ENCODE measurements at places on chromosomes 6 and 20. TPM values are rescaled to one million over a fixed set of nuclear protein-coding genes. Genes with fewer than 3 reads are reported as not detected.

DNA sequence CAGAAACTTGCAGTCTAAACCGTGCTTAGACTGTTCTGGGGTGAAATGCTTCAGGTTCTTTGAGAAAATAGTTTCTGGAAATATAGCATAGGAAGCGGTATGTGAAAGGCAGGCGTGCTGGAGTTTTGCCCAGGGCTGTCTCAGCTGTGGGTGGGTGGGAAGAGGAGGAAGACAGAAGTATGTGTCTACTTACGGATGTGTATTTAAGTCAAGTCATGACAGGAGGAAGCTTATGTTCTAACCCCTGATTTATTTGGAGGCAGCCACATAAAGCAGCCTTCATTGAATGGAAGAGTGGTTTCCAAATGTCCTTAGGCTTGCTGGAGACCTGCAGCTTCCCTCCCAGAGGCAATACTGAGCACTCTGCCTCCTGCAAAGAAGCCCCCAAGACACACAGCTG is 345.8 kb upstream of the PRND start:
- H3K4me1 ChIP-seq, result no peaks in the 10 kb centered on the region
- DNase-seq, result no peak
- no peak overlapping the region for H3K4me3 ChIP-seq
- no peak overlapping the region for H3K27ac ChIP-seq
- no peaks in the 10 kb centered on the region for H3K27me3 ChIP-seq

- H3K4me3 ChIP-seq, result no peak overlapping the region
- DNase-seq, result no peak
- peak overlapping the region; percentile 97 for H3K27ac ChIP-seq
- H3K36me3 ChIP-seq, result peaks cover 11% of the 10 kb centered on the region
- H3K4me1 ChIP-seq, result peaks cover 33% of the 10 kb centered on the region
- no peaks in the 10 kb centered on the region for H3K27me3 ChIP-seq
Measured at GRCh38 chr20:32823078-32823477, 3.3 kb downstream of the MAPRE1 start.

- H3K36me3 ChIP-seq, result no peaks in the 10 kb centered on the region
- peak within 1 kb of the TSS; percentile 59 for H3K27ac ChIP-seq
- H3K4me3 ChIP-seq, result peak within 1 kb of the TSS; percentile 45
- peaks cover 76% of the 10 kb centered on the region for H3K27me3 ChIP-seq
- no peak for DNase-seq
Measured at GRCh38 chr6:6006428-6007365, at the start of gene NRN1. TSS of gene NRN1 (minus strand) at chr6:6006925. CDS start at chr6:6006749, 176 bp downstream.

The PCK1 gene
- total RNA-seq, result 0.55 TPM

The RCAN2 gene
- total RNA-seq, result 9.3 TPM

The IER3 gene
- total RNA-seq, result 65.3 TPM

The MAS1 gene
- not detected for total RNA-seq

The SIRPD gene
- total RNA-seq, result not detected
